ENCODE measurements at places on chromosomes 6 and 20.

- no peak for DNase-seq
Observed at GRCh38 chr20:62752671-62753501, 43.4 kb upstream of the MRGBP start.

DNA sequence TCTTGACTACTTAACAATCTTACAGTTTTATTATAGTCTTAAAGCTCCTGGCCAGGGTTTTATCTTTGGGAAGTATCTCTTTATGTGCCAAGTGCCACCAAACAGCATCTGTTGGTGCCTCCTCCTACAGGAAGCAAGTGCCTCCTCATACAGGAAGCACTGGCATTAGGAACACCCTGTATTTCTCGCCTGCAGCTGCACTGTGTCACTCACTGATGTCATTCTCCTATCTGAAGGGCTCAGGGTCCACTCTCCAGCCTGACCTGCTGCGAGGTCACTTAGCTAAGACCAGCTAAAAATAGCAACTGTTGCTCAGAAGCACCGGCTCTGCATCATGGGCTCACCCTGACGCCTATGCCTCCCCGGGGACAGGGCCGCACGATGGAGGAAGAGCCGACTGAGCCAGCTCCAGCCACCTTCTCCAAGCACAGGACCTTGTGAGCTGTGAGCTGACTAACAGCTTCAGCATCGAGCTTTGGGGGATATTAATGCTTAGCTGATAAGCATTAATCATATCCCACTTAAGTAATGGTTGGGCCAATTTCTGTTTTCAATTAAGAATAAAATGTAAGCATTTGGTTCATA lies 66.3 kb upstream of the CD93 start:
- no peak for DNase-seq

- no peak for DNase-seq
Observed at GRCh38 chr6:102114402-102114801, 720.9 kb downstream of the GRIK2 start.

- no peak for DNase-seq
Observed at GRCh38 chr6:22421198-22421597, 124.4 kb upstream of the PRL start.

GRCh38 chr6:56708810-56709597 lies 66.3 kb upstream of the DST start:
- DNase-seq: peak; percentile 41

DNA sequence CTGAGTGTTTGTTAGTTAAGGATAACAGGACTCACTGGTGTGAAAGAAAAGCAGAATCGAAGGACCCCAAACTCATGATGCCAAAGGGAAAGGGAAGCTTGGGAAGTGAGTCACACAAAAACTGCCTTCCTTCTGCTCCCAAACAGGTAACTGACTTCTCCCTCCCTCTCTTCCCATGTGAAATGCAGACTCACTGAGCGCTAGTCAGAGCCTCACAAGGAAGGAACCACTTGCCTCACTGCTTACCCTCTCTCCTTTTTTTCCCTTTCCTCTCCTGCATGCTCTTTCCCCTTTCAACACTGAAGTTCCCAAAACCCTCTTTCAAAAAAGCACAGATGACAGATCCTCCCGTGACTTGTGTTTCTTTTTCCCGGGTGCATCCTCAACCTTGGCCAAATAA lies 56.4 kb downstream of the LYRM4 start:
- no peak for DNase-seq

- no peak for DNase-seq
Observed at GRCh38 chr6:6927521-6928361, 180.0 kb upstream of the RREB1 start.

- no peak for DNase-seq
Observed at GRCh38 chr6:31630177-31630934, 9.8 kb downstream of the PRRC2A start.

GRCh38 chr6:130467146-130468050 lies 101.6 kb downstream of the TMEM200A start:
- DNase-seq: no peak

GRCh38 chr6:28580475-28580874 lies 54.8 kb downstream of the GPX5 start:
- no peak for DNase-seq

- DNase-seq: no peak
Observed at GRCh38 chr6:51314965-51315364, 496.3 kb downstream of the TFAP2B start.

DNA sequence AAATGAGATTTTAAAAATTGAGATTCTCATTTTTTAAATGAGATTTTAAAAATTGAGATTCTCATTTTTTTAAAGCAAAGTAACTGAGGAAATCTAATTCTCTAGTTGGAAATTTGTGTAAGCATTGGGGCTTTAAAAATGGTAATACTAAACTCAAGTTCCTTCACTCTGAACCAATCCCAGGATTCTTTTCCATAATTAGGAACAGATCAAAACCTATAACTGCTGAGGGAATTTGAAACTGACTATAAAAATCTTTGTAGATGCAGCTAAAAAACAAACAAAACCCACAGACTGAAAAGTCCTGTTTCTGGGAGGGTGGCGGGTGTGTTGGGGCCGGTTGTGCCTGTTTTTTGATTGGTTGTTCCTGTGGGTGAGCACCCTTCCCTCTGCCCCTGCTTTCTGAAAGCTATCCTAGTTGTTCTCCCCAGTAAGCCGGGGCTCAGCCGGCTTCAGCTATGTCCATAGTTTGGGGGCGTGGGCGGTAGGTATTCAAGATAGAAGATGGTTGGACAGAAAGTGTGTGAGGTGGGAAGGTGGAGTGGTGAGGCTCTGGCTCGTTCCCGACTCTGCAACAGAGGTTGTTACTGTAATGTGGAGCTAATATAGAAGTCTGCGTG lies 49.3 kb downstream of the GFRA4 start:
- no peak for DNase-seq
